ENCODE measurements at places on chromosomes 2 and 18.
A peak's percentile ranks its signal among the peaks of the same experiment; 100 is the strongest.

DNA sequence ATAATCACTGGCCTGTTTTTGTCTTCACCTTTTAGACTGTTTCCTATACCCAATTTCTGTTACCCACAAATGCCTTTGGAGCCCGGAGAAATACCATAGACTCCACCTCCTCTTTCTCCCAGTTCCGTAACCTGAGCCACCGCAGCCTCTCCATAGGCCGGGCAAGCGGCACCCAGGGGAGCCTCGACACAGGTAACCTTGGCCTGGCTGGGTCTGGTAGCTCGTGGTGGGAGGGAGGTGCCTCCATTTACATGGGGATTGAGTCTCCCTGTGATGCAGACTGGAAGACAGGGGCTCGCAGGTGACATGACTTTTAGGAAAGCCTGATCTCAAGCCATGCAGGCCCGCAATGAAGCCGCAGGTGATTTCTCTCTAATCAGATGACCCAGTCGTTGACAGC, 100.6 kb downstream of the CABLES1 start:
- DNase-seq, result no peak

- DNase-seq, result no peak
Observed at GRCh38 chr2:224970311-224970710, 72.0 kb downstream of the DOCK10 start.

GRCh38 chr2:40147360-40147759, 304.5 kb downstream of the SLC8A1 start:
- no peak for DNase-seq

- DNase-seq, result no peak
Observed at GRCh38 chr2:26072925-26073768, 39.3 kb downstream of the RAB10 start.

- DNase-seq, result peak; percentile 13
Observed at GRCh38 chr2:216139884-216140283, 30.7 kb downstream of the XRCC5 start.

GRCh38 chr2:172228177-172228808, 125.6 kb upstream of the DLX2 start:
- DNase-seq, result no peak

GRCh38 chr2:119638685-119639554, 40.1 kb upstream of the TMEM177 start:
- no peak for DNase-seq

- no peak for DNase-seq
Observed at GRCh38 chr2:233938676-233939370, 21.6 kb downstream of the TRPM8 start.

DNA sequence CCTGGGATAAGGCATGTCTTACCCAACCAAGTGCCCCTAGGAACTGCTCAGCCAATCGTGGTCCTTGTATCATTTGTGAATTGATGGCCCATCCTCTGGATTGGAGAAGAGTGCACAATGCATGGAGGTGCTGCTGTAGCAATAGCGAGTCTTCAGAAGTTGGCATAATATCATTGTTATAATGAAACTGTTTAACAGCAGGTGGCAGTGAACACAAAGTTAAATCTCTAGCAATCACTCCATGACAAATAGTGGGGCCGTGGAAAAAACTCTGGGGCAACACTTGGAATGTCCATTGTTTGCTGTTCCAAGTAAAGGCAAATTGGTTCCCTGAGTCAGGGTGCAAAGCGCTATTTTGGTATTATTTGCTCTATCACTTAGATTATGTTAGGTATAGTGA, 11.4 kb downstream of the REG1A start:
- no peak for DNase-seq

GRCh38 chr2:157476953-157477709, 33.2 kb upstream of the CYTIP start:
- no peak for DNase-seq

DNA sequence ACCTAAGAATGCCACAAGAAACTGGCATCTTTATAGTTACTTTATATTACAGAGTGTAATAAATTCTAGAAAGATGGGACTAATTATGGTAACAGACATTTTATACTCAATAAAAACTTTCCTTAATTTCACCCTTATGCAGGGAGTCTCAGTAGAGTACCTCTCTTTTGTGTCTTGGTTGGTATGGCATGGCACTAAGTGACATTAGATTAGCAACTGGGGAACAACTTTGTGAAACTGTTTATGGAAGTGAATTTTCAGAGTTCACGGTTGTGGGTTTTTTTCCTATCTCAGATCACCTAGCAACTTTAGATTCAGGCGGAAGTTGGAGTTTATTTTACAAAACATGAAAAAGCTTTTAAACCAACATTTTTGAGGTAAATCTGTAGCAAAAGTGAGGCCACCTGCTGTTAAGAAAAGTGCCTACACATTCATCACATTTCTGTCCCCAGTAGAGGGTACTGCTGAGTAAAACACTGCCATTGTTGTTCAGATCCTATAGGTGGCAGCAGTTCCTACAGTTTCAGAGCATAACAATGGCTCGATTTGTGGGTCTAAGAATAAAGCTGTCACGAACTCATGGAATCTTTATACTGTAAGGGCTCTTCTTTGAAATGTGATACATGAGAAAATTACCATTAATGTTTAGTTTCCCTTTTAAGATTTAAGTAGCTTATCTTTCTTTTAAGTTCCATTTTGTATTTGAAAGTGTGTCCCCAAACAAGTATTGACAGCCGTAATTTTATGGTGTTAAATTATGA, 117.6 kb downstream of the CAMKMT start:
- DNase-seq, result peak; percentile 25

- DNase-seq, result no peak
Observed at GRCh38 chr2:98777076-98777475, 46.1 kb upstream of the MGAT4A start.

DNA sequence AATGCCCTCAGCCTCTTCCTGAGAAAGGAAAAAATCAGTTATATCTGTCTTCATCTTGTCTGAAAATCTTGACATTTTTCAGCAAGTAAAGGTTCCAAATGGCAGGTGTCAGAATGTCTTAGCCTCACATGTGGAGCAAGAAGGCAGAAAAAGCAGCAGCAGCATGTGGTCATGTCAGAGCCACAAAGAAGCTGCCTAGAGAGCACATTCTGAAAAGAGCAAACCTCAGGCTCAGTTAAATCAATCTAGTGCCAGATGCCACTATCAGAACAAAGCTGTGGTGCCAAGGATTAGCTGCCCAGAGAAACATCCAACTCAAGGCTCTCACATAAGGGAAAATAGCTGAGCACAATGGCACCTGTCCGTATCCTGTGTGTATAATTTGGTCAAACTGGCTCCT, 105.9 kb downstream of the SRBD1 start:
- DNase-seq, result no peak

GRCh38 chr18:57410749-57411148, 24.4 kb upstream of the ONECUT2 start:
- no peak for DNase-seq

- DNase-seq, result no peak
Observed at GRCh38 chr2:71669058-71669456, 215.7 kb downstream of the DYSF start.

DNA sequence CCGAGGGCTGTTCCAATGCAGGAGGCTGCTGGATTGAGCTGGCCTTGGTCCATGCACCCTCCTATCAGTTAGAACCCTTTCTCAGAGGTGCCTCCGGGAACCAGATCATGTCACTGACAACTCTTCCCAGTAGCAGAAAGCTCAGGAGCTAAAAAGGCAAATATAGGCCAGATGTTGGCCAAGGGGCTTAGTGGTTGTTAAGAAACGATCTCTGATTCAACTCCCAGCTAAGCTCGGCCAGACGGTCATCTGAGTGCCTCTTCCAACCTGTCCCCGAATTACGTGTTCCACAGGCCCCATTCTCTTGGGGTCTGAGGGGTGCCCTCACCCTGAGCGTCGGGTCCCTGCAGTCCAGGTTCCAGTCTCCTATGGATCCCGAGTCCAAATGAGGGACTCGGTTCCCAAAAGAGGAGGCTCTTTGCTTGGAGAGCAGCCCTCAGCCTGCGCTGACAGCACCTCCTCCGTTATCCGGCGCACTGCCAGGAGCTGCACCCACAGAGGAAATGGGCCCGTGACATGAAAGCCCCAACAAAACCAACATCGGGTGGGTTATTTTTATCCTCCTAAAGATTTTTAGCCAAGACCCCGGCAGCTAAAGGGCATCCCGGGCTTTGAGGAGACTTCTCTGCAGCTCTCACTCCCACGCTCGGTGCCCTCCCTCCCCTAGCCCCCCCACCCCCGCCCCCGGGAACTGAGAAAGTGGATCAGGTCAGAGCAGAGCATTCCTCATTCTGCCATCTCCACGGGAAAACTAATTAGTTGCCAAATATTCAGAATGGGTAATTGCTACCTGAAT, 106.6 kb upstream of the ID2 start:
- no peak for DNase-seq

DNA sequence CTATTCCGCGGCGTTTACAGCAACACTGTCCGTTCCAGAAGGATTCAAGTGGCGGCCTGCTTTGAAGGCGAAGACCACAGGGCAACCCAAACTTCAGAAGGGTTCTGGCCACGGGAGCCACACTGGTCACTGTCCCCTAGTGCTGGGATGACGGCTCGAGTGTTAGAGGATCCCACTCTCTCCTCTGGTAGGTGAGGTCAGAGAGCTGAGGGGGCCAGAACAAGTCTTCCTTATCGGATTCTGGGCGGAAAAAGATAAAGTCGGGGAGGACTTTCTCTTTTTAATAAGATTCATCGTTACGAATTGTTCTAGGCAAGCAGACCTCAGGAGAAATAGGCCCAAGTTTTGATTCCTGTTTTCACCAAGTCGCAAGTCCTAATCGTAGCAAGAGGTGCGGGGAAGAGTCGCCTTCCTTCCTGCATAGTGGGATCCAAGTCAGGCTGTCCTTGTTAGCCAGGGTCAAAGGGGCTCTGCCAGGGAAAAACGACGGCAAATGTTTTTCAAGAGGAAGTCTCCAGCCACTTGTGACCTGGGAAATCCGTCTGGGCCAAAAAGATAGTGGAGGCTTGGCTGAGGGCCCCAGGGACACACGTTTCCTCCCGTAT, 864 bp upstream of the MYL12A start:
- no peak for DNase-seq

GRCh38 chr2:127486247-127487058, 39.8 kb downstream of the IWS1 start:
- no peak for DNase-seq

- no peak for DNase-seq
Observed at GRCh38 chr18:70234667-70235459, 29.4 kb upstream of the RTTN start.
